ENCODE measurements at places on chromosomes 7 and 10.

GRCh38 chr10:49689882-49690510 lies 10.5 kb downstream of the C10orf53 start:
- DNase-seq: no peak

GRCh38 chr10:104774234-104774633 lies 133.1 kb downstream of the SORCS3 start:
- DNase-seq: no peak

DNA sequence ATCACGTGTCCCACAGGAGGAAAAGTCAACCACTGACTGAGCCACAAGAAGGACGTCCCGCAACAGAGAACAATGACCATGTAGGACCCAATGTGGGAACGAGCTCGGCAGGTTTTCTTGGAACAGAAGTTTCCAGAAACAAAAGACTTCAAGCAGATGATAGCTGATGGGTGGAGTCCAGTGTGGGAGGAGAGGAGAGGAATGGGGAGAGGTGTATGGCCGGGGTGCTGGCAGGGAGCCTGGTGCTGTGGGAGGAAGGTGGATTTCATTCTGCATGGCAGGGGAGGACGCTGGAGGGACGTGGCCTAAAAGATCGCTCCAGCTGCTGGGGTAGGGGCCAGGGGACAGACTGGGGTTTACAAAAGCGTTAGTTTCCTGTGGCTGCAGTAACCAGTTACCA lies 48.5 kb upstream of the LMTK2 start:
- no peak for DNase-seq

DNA sequence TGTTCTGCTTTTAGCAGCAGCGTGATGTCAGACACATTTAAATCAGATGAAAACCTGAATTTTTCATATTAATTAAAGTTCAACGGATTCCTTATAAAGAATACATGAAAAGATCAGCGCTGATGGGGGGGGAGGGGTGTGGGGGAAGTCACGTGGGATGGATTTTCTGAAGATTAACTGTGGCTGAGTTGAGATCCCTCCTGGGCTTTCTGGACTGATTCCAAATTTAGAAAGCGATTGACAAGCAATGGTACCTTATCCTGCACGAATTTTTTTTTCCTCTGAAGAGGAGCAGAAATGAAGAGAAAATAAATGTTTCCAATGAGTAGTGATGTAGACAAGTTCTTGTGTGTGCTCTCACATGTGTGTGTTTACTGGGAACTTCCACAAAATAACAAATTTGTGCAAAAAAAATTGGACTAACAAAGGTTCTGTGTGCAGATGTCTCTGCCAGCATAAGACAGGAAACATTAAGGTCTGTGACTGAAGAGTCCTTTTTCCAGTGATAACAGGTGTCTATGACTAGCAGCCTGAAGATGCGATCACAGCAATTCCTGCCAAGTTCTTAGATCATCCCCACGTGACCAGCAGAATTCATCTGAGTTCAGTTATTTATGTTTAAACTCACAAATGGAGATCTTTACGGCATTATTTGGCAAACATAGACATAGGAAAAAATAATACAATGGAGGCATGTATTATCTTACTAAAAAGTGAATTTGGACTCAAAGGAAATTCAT lies 585.2 kb upstream of the CELF2 start:
- DNase-seq: no peak

DNA sequence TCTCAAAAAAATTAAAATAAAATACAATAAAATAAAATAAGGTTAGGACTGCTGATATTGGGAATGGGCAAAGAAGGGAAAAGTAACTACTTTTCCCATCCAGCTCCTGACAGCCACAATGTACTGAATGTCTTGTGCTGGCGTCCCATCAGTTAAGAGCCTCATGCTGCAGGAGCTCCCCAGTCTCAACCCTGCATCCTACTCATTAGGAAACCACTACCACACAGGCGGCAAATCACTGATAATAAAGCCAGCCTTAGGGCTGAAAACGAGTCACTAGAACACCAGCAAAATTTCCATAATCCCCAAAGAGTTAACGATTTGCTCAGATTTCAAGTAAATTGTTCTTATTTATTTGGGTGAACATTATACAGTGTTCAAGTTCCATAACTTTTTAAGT lies 4.3 kb downstream of the YWHAG start:
- no peak for DNase-seq

Data from SW 1271 (cell line).